ENCODE measurements at places on chromosomes 3 and 15. TPM values are rescaled to one million over a fixed set of nuclear protein-coding genes. Genes with fewer than 3 reads are reported as not detected.
A peak's percentile ranks its signal among the peaks of the same experiment; 100 is the strongest.

The SV2B gene
- 0.29 TPM for polyA plus RNA-seq

DNA sequence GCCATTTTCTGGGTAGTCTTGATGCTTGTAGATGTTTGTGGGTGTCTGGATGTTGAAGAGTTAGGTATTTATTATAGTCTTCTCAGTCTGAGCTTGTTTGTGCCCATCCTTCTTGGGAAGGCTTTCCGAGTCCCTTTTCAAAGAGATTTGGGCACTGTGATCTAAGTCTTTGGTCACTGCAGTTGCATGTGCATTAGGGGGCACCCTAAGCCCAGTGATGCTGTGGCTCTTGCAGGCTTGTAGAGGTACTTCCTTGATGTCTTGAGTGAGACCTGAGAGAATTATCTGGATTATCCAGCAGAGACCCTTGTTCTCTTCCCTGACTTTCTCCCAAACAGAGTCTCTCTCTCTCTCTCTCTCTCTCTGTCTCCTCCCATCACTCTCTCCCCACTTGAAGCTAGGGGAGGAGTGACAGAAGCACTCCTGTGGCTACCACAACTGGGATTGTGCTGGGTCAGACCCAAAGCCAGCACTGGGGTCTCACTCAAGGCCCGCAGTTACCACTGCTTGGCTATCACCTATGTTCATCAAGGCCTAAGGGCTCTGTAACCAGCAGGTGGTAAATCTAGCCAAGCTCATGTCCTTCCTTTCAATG is 68.5 kb downstream of the TMCO5A start:
- DNase-seq: peak; percentile 50

The RETNLB gene
- not detected for polyA plus RNA-seq

DNA sequence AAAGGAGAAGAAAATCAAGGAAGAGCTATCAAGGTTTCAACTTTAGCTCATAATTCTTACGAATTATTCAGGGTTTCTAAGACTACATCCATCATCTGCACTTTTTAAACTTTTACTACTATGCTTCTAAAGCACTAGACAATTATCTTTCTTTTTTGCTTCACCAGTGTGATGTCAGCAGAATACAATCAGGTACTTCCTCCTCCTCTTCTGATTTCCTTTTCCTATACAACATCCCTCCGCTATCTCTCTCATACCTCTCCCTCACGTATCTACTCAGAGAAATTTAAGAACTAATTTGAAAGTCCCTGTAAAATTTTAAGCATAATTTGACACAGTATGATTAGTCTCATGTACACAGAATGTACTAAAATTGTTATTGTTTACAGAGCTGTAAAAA is 47.3 kb upstream of the USP50 start:
- no peak for DNase-seq
